ENCODE measurements at places on chromosomes 16 and 17.

DNA sequence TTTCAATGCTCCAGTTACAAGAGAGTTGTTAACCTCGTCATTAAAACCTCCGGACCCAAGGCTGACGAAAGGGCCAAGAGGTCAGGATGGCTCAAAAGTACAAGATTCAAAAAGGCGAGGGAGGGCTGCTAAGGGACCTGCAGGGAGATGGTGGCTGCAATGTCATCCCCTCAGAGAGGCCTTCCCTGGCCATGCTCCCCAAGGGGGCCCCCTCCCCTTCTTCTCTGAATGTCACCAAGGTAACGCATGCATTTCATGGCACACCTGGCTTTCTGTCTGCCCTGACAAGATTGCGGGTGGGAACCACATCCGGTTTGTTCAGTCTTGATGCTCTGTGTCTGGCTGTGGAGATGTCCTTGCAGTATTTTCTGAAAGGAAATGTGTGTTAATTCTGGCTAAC is 89.9 kb downstream of the C16orf78 start:
- no peak for DNase-seq

DNA sequence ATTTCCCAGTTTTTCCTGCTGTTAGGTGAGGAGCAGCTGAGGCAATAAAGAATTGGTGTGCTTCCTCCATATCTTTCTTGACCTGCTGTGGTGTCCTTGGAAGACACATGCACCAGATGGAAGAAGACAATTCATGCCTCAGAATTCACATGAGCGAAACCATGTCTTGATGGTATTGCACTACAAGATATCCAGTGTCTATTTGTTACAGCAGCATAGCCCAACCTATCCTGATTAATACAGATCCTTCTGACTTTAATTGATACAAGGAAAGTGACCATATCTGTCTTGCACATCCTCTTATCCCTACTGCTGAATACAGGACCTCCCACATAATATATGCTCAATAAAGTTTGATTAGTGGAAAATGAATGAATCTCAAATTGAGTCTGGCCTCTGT is 9.1 kb upstream of the TOX3 start:
- DNase-seq, result no peak

DNA sequence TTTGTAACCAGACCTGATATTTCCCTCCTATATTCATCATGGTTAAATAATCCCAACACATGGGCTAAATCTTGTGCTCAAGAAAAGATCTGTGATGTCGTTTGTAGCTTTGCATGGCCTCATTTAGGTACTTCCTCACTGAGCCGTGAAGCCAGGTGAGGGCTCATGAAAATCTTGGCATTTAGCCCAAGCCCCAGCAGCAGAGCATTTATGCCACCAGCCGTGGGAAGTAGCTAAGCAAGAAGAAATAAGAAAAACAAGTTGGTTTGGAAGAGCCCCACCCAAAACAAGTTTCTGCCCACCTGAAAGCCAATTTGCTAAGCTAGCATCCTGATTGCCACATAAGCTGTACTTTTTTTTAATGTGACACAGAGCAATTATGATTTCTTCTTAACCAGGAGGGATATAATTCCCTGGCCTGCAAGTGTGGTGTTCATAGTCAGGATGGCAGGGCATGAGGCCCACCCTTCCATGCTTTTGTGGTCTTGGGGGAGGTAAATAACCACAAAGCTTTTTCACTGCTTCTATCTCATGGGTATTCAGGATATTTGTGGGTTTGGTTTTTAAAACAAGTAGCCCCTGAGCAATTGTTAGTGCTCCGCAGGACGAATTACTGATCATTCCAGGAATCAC is 10.5 kb downstream of the TMIGD1 start:
- no peak for DNase-seq

- no peak for DNase-seq
Measured at GRCh38 chr16:76386784-76387183, 109.6 kb downstream of the CNTNAP4 start.

DNA sequence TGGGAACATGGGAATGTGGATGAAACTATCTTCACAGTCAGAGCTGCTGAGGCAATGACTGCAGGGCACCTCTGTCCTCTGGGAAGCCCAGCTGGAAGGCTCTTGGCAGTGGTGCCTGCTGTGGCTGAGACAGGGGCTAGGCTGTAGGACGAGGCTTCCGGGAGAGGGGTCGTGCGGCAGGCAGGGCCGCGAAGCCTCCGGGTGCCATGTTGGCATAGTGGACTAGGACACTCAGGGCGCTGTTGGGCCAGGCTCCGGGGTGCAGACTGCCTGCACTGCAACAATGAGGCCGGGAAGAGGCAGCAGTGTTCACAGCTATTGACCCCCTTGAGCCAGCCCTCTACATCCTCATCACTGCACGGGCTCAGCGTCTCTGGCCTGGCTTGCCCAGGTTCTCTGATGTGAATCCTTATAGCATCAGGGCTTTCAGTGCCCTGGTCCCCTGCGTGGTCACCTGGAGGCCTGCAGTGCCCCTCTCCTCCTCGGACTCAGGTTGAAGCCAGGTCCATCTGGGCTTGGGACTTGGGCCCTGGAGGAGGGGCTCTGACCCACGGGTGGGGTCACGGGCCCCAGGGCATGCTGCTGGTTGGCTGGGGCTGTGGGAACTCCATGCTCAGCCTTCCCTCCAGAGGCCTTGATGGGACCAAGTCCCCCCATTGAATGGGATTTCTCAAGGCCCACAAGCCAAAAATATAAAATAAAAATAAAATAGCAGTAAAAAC is 91.6 kb downstream of the TNFRSF13B start:
- DNase-seq, result no peak

DNA sequence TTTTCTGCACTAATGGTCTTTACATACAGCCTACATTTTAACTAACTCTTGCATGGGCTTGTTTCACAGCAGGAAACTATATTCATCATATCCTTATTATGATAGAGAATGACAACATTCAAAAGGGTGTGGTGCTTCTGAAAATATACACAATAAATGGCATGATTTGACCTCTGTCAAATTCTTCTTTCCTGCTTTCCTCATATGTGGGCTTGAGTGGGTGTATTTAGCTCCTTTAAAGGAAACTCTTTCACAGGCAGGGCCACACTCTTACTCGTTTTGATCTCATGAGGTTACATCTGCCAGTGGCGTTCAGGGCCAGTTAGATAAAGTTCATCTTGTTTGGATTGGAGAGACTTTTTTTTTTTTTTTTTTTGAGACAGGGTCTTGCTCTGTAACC is 6.1 kb downstream of the SLC35G3 start:
- DNase-seq, result no peak

GRCh38 chr17:13395346-13395745 is 206.4 kb downstream of the HS3ST3A1 start:
- no peak for DNase-seq

DNA sequence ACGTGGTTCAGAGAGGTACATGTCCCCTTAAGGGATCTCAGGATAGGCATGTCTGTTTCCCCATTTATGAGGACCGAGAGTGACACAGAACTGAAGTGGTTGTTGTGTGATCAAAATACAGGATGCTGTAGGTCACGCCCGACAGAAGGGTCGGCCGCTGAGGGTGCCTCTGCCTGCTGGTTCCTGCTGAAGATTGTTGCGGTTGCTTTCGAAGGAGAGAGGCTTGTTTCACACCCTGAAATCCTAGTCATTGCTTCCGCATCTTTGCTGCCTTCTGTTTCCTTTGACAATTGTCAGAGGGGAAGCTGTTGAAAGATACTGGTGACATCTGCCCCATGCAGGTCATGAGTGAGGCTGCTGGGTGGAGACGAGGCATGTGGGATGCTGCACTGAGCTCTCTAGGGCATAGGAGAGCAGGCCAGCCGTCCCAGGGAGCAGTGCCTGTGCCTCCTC is 3.8 kb upstream of the NAT9 start:
- DNase-seq, result no peak

DNA sequence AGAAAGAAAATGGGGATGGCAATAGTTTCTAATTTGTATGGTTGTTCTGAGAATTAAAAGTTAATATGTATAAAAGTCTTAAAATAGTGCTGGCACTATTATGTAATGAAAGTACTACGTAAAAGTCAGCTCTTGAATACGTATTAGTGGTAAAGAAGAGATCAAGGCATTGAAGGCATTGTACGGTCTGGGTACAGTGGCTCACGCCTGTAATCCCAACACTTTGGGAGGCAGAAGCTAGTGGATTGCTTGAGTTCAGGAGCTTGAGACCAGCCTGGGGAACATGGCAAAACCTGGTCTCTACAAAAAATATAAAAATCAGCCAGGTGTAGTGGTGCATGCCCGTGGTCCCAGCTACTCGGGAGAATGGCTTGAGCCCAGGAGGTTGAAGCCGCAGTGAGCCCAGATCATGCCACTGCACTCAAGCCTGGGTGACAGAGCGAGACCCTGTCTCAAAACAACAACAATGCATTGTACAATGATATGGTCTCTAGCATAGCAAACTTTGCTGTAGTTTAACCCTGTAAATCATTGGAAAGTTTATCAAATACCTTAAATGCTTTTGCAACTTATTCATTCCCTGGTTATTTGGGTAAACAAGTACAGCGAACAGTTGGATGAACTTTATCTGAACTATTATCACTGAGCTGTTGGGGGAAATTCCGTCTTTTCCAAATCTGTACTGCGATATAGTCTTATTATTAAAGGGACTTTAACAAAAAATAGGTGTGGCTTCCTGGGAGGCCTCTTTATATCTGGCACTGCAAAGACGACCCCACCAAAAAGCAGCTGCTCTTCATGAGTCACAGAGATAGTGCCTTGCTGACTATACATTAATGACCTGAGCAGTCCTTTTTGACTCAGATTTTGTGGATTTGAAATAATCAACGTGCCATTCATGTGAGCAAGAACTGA is 73.6 kb downstream of the GPRC5B start:
- no peak for DNase-seq

DNA sequence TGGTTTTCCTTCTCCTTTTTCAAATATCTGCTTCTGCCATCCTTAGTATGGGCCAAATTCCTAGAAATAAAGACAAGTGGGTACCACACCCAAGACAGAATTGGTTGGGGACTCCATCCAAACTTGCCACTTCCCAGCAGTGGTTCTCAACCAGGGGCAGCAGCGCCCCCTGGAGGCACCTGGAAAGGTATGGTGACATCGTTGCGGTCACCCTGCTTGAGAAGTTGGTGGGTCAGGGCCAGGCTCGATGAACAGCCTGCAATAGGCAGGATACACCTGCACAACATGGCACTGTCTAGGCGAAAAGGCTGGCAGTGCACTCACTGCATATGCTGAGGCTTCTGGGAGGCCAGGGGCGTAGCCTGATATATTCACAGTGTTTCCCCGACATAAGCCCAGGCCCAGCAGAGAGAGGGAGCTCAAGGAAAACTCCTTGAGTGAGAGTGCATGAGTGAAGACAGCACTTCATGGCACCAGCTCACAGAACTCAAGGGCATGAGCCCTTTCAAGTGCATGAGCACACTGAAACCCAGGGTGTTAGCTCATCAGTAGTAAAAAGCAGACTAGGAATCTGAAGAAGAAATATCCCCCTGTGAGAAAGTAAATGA is 57.7 kb downstream of the CMC2 start:
- no peak for DNase-seq

- no peak for DNase-seq
Measured at GRCh38 chr17:21389394-21389793, 13.2 kb downstream of the KCNJ12 start.

DNA sequence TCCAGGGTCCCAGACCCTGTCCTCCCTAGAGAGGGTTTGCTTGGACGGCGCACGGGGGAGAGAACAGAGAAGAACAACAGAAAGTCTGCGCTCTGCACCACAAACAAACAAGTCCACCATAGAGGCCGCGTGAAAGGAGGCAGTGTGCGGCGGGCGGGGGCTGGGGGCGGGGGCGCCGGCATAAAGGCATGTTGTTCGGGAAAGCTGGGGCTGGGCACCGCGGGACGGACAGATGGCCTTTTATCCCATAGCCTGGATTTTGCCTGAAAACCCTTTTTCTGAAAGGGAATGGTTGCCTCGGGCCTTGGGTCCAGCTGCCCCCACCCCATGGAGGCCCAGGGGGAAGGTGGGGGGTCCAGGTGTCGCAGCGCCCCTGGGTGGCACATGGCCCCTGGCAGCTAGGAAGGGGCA is 26.0 kb downstream of the FA2H start:
- DNase-seq, result peak; percentile 55

DNA sequence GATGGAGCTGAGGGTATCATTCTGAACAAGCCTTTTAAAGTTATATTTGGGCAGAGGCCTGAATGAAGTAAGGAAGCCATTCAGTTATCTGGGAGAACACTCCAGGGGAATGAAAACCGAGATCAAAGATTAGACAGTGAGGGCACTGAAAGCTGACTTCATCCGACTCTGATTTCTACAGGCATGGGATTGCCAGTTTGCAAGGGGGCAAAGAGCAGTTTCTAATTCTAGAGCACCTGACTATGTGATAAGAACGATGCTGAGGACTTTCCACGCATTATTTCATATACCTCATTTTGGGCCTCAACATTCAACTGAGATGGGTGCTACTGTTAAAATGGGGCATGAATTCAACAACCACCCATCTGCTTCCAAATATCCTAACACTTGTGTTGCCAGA is 135.7 kb downstream of the CDK5R1 start:
- DNase-seq, result no peak

GRCh38 chr16:67647681-67648080 is 2.7 kb downstream of the CARMIL2 start:
- no peak for DNase-seq

- DNase-seq, result no peak
Measured at GRCh38 chr16:78894886-78895285, 705.7 kb downstream of the MAF start.

- no peak for DNase-seq
Measured at GRCh38 chr17:11467639-11468038, 130.6 kb upstream of the DNAH9 start.

DNA sequence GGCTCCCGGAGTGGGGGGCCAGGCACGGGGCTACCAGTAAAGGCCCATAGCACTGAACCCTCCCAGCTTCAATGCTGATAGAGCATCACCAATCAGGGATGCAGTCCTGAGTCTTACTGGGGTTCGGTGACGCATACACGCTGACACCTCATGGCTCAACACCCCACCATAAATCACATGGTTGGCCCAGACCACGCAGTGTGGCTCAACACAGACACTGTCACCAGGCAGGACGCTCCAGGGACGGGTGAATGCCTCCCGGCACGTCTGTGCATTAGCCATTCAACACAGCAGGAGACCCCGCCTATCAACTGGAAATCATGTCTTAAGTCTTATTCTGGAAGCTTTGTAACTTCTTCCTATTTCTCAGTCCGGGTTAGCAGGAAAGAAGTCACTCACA is 35.0 kb downstream of the NECAB2 start:
- DNase-seq, result no peak

- no peak for DNase-seq
Measured at GRCh38 chr17:75587675-75588595, at the start of gene MYO15B. MYO15B (plus strand) TSS chr17:75587800; CDS start chr17:75588058, 258 bp downstream.
